ENCODE measurements at places on chromosomes 13 and 19.

DNA sequence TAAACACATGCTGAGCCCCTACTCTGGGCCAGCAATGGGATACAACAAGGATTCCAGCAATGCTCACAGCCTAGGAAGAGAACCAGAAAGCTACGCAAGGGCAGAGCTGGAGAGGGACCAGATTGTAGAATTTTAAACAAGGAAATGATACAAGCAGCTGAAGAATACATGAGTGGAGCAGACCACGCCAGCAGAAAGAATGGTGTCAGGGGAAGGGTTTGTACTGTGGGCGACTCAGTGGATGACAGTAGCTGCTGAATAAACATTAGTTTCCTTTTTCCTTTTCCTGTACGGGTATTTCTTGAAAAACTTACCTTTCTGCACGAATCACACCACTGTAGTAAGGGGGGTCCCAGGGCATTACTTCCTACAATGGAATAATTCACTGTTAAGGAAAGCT, 30.7 kb downstream of the MIPEP start:
- no peak for DNase-seq

DNA sequence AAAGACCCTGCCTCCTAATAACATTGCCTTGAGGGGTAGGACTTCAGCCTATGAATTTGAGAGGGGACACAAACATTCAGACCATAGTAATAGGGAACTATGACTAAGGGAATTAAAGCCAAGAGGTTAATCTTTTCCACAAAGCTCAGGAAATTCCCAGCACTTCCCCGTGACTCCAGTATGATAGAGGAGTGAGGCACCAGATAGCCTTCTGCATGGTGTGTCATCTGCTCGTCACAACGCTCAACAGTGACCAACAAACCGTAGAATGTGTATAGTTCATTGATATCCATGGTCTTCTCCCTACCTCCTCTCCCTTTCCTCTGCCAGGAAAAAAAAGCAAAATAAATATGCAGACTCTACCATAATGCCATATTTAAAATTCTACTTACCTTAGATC, 64.4 kb downstream of the B3GLCT start:
- DNase-seq: no peak

- no peak for DNase-seq
Measured at GRCh38 chr13:109494925-109495369, 291.4 kb downstream of the IRS2 start.

DNA sequence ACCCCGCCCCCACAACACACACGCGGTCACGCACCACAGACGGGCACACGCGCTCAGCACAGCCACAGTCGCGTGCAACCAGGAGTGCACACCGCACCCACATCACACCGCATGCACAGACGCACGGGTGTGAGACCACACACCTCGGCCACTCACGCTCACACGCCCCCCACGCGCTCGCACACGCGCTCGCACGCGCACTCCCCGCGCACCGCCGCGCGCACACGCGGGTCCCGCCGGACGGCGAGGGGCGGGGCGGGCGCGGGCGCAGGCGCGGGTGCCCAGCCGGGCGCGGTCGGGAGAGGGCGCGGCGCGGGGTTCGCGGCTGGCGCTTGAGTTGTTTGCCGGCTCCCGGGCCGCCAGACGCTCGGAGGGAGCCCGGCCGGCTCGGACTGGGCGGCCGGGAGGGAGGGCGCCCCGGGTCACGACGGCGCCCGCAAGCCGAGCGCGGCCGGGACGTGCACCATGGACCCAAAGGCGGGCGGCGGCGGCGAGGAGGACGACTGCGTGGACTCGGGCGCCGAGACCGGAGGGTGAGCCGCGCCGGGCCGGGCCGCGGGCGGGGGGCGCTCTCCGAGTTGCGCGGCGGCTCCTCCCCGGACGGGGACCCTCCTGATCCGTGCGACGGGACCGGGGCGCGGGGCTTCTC, at the start of gene FAM124A:
TSS of gene FAM124A (plus strand) at position 362 of the 649 bp plus-strand sequence. CDS start at position 466, 104 bp downstream.
- DNase-seq: no peak

DNA sequence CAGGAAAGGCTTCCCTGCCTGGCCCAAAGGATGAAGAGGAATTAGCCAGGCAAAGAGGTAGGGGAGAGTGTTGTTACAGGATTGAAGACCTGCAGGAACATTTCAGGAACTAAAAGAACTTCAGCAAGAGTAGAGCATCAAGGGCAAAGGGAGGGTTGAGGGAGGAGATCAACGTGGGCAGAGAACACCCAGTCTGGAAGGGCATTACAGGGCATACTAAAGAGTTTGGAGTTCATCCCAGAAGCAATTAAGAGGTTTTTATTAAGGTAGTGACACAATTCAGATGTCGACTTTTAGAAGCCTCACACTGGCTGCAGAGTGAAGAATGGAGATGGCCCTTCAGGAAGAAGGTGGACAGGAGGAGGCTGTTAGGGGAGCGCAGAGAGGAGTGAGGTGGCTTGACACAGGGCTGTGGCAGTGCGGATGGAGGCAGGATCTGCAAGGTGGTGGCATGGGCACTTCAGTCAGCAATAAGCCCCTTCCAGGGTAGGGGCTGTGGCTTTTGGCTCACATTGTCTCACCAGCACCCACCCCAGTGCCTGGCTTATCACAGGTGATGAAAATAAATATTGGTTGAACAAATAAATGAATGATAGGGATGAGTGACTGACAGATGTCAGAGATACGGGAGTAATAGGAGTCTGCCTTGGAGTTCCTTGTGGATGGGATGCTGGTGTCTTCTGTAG, 24.9 kb downstream of the TEX26 start:
- no peak for DNase-seq

GRCh38 chr13:20342311-20342710, 110.2 kb upstream of the GJB6 start:
- no peak for DNase-seq

DNA sequence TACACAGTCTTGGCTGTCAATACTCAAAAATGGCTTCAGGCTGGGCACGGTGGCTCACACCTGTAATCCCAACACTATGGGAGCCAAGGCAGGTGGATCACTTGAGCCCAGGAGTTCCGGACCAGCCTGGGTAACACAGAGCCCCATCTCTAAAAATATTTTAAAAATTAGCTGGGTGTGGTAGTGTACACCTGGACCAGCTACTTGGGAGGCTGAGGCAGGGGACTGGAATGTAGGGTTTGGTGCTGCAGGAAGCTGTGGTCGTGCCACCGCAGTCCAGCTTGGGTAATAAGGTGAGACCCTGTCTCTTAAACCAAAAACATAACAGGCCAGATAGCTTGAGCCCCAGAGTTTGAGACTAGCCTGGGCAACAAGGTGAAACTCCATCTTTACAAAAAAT, 6.7 kb upstream of the CHERP start:
- DNase-seq: no peak

DNA sequence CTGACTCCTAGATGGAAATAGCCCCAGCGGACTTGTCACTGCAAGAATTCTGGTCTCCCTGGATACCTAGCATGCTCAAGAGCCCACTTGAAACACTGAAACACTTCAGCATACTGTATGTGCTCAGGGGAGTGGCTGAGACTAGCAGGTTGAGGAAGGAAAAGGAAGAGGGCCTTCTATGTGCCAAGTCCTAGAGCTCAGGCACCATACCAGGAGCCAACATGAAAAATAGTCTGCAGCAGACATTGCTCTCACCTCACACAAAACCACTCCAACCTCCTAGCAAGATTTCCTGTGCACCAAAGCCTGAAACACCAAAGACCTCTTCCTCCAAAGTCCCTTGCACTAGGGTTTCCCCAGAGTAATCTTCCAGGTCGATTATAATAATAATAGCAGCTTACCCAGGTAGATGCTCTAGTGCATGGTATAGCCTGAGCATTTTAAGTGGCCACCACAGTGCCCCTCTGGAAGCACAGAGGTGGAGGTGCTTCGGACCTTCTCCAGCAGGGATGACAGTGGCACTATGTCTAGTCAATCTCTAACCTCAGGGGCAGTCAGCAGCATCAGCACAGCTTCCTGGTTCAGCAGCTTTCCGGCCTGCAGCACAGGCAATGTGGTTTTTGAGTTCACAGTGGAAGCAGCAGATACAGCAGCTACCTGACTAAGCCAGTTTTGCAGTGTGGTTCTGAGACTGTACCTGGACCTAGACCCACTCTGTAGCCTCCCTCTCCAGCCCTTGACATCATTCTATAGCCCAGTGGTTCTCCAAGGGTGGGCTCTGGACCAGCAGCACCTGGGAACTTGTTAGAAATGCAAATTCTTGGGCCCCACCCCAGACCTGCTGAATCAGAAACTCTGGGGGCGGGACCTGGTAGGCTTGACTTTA, 45.6 kb upstream of the UBE2L5 start:
- DNase-seq: peak; percentile 60

DNA sequence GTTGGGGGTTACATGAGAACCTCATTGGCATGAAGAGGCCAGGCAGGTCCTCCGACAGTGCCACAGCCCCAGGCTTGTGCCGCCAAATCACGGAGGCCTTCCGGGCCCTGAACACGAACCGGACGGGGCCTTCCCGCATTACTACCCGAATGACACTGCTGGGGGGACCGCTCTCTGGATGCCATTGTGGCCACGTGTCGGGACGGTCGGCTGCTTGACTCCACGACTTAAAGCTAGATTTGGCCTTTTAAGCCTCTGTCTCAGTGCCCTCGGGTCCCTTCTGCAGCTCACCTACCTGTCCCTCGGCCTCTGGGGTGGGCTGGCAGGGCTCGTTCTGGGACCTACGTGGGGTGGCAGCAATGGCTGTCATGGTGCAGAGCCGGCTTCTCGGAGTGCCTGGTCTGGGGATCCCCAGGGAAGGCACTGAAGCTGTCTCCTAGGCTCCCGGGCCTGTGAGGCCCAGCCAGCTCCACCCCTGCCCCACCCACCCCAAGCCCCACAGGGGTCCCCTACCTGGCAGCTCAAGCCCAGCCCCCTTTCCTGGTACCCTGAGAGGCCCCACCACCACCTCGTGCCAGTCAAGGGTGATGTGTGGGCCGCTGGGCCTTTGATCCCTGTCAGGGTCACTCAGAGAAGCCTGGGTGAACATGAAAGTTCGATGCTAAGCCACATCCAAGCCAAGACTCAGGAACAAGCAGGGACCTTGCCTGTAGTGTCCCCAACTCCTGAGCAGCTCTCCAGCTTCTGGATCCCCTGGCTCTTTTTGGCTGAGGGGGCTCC, 245.8 kb upstream of the SGCG start:
- no peak for DNase-seq

GRCh38 chr19:17598953-17599352, 43.5 kb downstream of the COLGALT1 start:
- DNase-seq: no peak

DNA sequence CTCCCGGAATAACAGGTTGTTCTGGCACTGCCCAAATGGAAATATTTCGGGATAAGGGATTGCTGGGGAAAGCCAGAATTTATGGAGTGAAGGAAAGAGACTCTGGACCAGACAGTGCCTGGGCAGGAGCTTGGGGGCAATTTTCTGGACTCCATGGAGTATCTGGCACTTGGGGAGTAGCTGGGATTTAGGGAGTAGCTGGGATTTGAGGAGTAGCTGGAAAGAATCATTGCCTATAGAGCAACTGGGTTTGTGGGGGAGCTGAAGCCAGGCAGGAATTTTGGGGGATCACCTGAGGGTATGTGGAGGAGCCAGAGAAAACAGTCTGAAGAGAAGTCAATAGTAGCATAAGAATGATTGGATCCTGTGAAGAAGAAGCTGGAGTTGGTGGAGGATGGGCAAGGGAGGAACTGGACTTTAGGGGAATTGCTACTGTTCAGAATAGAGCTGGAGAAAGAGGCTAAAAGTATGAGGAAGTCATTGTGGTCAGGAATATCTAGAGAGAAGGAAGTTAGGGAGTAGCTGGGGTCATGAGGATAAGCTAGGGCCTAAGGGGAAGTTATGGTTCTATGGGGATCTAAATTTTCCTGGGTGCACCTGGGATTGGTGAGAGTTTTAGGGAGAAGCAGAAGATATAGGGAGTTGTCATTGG, 14.8 kb downstream of the FSD1 start:
- no peak for DNase-seq

- no peak for DNase-seq
Measured at GRCh38 chr19:47324502-47324901, 7.5 kb upstream of the C5AR2 start.

DNA sequence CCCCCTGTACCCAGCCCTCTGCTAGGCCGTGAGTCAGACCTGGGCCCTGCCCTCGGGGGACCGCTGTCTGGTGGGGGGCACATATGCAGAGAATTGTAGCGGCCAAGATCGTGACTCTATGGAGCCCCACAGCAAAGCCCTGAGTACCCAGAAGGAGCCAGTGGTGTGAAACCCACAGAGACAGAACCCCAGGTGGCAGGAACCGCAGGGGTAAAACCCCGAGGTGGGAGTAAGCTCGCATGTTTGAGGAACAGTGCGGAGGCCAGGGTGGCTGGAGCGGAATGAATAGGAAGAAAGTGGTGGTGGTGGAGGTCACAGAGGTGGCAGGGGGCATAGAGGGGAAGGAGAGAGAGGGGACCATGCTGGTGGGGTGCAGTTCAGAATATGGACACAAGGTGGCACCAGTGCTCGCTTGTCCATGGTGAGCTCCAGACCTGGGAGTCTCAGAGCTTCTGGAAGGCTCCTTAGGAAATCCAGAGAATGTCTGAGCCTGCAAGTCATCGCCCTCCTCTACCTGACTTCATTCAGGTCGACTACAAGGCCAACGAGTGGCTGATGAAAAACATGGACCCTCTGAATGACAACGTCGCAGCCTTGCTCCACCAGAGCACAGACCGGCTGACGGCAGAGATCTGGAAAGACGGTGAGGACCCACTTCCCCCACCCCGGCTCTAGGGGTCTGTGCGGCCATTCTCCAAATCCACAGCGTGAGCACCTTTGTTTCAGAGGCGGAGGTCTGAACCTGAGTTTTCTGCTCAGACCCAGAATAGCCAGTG, 48.9 kb downstream of the MYH14 start:
- DNase-seq: no peak

GRCh38 chr13:40060296-40061007, 405.0 kb downstream of the COG6 start:
- DNase-seq: peak; percentile 82

- no peak for DNase-seq
Measured at GRCh38 chr13:44972956-44973581, 16.2 kb downstream of the NUFIP1 start.

GRCh38 chr13:35260316-35260715, 216.2 kb downstream of the MAB21L1 start:
- no peak for DNase-seq

GRCh38 chr19:56477429-56478338, 539 bp upstream of the ZNF667 start:
- no peak for DNase-seq

GRCh38 chr13:110771194-110771593, 57.7 kb downstream of the ING1 start:
- DNase-seq: no peak

All from GM12864 (cell line).